ENCODE measurements at places on chromosomes 12 and 14.

- DNase-seq = peak; percentile 73
Observed at GRCh38 chr14:76267322-76268046, 108.5 kb upstream of the ESRRB start.

GRCh38 chr12:115617391-115617790 lies 660.1 kb downstream of the MED13L start:
- DNase-seq = no peak

DNA sequence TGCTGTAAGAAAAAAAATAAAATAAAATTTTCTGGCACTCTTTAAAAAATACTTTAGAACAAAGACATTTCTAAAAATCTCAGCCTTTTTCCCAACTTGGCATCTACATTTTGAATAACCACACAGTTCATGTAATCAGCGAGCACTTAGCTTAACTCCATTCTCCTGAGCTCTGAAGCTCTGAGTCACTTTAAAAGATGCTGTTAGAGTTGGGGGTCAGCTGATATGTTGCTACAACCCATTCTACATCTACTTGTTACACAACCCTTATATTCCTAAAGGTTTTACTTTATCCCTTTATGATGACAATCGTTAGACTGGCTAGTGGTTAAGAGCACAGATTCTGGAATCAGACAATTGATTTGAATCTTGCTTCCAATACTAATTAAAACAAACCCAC lies 48.3 kb downstream of the SLC41A2 start:
- DNase-seq = no peak

DNA sequence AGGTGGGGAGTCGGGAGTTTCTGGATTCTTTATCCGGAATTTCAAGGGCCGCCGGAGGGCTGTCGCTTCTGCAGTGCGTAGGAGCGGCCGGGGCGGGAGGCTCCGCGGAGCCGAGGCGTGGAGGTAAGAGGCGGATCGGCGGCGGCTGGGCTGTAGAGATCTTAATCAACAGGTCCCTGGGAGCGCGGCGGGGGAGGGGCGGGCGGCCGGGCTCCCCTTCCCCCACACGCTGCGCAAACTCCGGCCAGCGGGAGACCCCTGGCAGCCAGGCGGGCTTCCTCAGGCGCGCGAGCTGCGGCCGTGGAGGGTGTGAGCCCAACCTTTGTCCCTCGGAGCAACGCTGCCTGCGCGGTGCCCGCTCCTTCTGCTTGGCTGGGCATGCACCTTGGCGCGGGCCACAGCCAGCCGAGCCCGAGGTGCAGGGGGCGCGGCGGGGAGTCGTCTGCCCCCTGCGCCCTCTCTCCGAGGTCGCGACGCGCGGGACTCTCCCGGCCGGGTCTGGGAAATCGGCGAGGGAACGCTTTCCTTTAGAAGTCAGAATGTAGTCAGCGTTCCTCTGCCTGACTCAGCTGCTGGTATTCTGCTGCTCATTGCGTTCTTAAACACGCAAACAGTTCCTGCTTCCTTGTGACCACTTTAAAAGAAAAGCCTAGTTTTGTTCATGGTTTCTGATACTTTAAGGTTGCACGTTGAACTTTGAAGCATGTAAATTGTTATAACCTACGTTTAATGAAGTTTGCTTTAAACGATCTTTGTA lies at the start of gene PALS1:
Gene PALS1, plus strand, starts transcription at position 25 of the 757 bp plus-strand sequence. CDS start 37,736 bp downstream, outside the sequence.
- no peak for DNase-seq

- DNase-seq = no peak
Observed at GRCh38 chr12:57777911-57778310, 4.7 kb upstream of the TSFM start.

DNA sequence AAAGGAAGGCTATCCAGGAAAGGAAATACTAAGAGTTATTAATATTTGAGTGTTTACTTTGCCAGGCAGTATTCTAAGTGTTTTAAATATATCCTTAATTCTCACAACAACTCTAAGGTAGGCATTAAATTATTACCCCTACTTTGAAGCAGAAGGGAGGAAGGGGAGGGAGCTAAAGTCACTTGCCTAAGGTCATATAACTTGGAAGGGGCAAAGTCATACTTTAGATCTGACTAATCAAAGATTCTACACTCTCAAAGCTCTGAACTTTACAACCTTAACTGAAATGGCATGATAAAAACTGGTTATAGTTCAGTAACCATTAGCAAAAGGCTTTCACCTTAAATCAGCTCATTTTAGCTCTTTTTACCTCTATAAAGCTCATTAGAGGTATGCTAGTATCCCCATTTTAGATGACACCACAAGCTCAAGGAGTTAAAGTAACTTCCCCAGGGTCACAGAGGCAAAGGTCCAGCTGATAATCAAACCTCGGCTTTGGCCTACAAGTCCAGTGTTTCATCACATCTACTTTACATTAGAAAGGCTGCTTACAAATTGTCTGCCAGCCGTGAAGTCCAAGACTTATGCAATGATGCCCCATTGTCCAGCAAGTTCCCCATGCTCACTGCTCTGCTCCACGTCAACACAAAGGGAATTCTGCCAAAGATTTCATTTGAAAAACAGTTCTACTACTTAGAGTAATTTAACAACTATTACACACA lies 223.9 kb downstream of the MED13L start:
- peak; percentile 85 for DNase-seq

DNA sequence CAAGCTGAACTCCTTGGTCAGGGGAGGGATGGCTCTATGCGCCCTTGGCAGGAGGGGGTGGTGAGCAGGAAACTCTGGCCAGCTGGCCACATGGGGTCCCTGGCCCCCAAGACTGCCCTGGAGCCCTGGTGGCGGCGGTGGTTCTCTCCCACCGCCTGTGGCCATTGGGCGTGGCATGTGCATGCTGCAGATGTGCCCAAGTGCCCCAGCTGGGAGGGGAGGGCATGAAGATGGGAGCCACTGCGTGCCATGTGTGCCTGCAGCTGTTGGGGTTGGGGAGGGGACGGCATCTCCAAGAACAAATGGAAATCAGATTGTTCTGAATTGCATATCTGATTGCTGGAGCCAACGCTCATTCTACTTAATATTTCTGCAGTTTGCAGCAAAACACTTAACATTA lies 115.7 kb upstream of the IGF1 start:
- DNase-seq = no peak

GRCh38 chr12:100189636-100190394 lies 10.8 kb upstream of the ACTR6 start:
- DNase-seq = no peak

DNA sequence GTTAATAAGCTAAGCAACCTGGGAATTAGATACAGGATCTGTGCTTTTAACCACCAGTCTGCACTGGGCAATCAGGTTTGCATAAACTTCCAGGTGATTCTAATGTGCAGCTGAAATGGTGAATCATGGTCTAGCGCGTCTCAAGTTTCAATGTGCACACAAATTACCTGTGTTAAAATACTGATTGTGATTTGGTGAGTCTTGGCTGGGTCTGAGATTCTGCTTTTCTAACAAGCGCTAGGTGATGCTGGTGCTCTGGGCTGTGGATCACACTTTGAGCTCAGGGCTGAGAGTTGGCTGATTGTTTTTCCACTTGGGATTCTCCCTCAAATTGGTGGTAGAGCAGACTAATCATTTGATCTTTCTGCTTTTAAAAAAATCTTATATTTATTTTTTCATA lies 124.8 kb downstream of the C12orf75 start:
- DNase-seq = no peak

DNA sequence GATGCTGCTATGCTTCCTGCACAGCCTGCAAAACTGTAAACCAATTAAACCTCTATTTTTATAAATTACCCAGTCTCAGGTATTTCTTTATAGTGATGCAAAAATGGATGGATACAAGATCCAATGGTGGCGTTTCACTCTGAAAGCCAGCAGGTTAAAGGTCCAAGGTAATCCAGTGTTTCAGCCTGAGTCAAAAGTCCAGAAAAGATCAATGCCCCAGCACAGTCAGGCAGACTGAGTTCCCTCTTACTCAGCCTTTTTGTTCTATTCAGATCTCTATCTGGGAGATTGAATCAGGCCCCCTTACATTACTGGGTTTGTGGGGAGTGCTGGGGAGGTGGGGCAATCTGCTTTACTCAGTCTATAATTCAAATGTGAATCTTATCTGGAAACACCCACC lies 464.5 kb downstream of the GXYLT1 start:
- no peak for DNase-seq

- no peak for DNase-seq
Observed at GRCh38 chr14:58353516-58354299, 42.0 kb upstream of the TOMM20L start.

- DNase-seq = peak; percentile 21
Observed at GRCh38 chr12:9256341-9256740, 48.1 kb upstream of the PZP start.

- no peak for DNase-seq
Observed at GRCh38 chr14:77593501-77593961, 22.9 kb downstream of the SPTLC2 start.

DNA sequence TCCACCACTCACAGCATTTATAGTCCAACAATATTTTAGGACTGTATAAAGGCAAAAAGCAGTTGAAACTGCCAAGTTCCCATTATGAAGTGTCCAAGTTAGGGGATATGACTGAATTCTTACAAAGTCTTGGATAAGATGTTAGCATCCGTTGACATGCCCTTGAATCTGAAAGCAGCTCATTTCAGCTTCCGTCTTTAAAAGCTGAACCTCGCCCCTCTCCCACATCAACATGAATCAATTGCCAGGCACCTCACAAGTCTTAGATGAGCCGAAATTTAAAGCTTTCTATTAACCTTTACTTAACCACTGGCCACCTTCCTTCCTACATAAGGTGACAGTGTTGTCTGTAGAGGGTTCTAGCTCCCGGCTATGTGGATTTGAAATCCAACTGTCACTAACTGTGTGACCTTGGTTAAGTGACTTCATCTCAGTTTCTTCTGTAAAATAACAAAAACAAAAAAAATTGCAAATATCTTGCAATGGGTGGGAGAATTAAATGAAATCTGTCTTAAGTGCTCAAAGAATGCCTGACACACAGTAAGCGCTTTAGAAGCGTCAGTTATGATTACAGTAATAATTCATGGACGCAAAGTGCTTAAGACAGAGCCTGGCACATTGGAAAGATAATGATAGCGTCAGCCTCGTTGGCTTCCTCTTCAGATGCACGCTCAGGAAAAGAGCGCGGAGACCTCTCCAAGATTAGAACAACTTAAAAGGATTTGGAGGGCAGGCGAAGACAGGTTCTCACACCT lies 1.2 kb downstream of the PPP1CC start:
- DNase-seq = no peak

DNA sequence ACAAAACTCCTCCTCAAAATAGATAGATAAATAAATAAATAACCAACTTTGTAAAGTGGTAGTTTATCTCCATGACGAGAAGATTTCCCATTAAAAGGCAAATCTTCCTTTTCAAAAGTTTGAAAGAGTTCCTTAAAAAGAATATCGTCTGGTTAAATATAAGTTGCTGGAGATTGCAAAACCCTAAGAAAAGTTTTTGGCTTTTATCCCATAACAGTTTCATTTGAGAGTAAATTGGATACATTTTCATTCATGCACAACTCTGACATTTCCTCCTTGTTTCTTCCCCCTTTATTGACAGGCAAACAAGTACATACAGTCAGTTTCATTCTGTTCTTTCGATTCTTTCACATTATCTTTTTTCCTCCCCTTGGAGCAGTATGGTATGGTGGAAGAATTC lies 45.4 kb upstream of the BTG1 start:
- no peak for DNase-seq

DNA sequence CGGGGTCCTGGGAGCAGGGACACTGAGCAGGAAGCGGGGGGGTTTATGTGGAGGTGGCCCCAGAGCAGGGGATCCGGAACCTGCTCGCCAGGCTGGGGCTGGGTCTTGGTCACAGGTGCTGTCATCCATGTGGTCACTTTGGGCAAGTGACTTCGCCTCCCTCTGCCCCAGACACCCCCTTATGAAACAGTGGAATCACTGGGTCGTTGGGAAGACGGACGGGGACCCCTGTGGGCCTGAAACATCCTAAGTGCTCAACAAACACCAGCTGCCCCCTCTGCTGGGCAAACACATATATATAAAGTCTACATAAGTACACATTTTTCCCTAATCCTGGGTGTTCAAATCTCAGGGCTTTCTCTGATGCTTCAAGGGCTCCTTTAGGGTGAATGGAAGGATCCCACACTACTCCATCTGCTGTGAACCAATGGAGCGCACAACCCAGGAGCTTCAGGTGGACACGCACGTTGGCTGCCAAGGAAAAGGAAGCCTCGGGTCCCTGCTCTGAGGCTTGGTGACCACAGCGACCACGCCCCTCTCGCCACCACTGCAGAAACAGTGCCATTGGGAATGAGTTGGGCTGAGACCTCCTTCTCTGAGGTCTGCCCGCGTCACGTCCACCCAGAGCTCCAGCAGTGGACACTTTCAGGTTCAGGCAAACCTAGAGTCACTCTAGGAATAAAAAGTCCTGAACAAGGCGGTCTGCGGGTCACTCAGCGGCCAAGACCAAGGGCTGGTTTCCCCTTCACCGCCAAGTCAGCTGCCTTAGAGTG lies 54.6 kb downstream of the CDC42BPB start:
- DNase-seq = no peak

DNA sequence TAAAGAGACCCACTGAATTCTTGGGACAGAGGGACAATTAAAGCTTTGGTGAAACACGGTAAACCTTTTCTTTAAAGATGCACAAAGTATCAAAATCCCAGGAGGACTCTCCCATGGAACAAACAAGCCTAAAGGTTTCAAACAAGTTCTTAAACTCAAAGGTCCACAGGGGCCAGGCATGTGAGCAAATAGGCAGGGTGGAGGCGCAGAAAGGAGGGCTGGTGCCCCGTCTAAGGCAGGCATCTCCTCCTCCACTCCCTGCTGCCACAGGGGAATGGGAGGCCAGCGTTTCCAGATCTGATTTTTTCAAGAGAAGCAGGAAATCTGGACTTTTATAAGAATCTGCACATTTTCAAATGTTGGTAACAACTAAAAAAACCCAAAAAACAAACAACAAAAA lies 7.6 kb downstream of the RPS6KL1 start:
- no peak for DNase-seq

- no peak for DNase-seq
Observed at GRCh38 chr12:77308056-77308455, 242.7 kb upstream of the E2F7 start.

DNA sequence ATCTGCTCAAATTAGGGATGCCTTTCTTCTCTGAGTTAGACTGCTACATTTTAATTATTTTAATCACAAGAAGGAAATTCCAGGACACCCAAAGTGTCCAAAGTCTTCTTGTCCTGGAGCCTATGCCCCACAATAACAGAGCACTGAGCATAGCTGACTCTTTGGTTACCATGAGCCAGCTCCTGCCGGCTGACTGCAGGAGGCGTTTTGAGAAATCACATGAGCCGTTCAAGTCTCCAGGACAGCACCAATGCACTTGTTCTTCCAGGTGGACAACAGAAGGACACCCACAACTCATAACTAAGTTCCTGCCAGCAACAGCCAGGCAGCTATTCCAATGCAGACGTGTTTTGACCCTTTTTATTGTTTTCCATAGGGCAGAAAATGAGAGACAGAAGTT lies 46.0 kb upstream of the SRSF5 start:
- no peak for DNase-seq

- peak; percentile 52 for DNase-seq
Observed at GRCh38 chr12:109291521-109292341, 17.4 kb downstream of the FOXN4 start.

- DNase-seq = no peak
Observed at GRCh38 chr14:75448209-75448608, 20.4 kb downstream of the JDP2 start.

DNA sequence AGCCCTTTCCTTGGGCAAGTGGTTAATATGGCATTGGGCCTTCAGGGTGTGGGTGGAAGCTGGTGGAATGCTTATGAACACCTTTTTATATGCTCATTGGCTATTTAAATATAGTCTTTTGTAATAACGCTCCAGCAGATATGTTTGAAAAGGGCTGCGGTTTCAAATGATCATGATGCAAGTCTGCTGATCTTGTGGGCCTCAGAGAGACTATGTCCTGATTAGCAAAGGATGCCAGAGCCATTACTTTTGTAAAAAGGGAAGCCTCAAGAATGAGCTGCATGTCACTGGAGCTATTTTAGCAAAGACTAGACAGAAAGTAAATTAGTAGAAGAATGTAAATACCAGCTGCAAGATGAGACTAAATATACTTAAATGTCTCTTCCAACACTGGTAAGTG lies 200.5 kb downstream of the GXYLT1 start:
- DNase-seq = no peak
